ENCODE measurements at places on chromosomes 16 and 17.

- DNase-seq = no peak
These were observed 84.8 kb upstream of the TBC1D3K start for GRCh38 chr17:37839196-37839978.

- DNase-seq = no peak
These were observed 15.5 kb upstream of the BRCA1 start for GRCh38 chr17:43140396-43141332.

DNA sequence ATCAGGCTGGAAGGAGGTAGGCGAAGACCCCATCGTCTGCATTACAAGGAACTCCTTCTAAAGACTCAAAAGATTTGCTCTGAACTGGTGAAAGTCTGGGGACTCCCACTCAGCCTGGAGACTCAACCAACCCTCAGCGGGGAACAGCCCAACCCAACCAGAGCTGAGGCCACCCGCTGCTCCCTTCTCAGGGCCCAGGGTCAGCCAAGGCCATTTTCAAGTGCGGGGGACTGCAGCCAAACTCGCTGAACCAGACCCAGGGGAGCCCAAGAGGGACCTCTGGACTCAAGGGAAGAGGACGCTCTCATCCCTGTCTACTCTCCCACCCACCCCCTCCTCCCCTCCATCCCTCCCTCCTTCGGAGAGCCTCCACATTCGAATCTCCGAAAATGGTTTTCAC, 24.1 kb downstream of the XYLT1 start:
- no peak for DNase-seq

- no peak for DNase-seq
These were observed 11.4 kb upstream of the CCL2 start for GRCh38 chr17:34243364-34244320.

DNA sequence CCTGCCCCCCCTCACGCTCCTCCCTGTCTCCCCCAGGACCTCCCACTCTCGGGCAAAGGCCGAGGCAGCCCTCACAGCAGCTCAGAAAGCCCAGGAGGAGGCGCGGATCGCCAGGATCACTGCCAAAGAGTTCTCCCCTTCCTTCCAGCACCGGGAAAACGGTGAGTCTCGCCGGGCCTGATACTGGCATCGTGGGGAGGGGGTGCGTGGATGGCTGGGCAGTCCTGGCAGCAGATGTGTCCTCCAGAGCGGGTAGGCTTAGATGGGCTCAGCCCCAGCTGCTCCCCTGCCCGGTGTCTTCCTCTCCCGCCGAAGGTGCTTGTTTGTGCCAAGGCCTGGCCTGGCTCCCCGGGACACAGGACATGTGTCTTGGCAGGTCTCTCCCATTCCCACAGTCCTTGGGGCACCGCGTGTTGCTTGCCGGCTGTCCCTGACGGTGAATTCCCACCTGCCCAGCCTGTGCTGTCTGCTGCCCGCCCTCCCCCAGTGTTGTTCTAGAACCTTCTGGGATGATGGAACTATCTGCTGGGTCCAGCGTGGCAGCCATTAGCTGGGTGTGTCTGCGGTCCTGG, 81.6 kb downstream of the KLHDC4 start:
- DNase-seq = no peak

DNA sequence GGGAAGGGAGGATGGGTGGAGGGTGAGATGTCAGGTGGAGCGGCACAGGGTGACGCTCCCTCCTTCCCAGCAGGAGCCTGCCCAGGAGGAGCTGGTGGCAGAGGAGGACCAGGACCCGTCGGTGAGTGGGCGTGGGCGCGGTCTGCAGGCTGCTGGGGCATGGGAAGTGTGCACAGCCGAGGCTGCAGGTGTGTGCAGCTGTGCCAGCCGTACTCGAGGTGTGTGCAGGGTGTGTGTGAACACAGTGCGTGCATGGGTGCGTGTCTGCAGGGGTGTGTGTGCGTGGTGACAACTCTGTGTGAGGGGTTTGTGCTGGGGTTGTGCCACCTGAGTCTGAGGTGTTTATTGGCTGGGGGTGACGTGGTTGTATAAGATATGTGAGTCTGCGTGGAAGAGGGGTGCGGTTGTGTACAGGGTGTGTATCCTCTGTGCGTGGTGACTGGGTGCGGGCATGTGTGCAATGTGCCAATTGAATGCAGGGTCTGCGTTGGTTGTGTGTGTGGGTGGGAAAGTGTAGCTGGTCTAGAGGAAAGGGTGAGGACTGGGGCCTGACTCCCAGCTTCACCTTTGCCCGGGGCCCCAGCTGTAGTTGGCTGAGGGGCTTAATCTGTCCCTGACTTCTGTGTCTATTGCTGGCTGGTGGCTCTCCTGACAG, 670 bp downstream of the TNFSF12 start:
- no peak for DNase-seq

DNA sequence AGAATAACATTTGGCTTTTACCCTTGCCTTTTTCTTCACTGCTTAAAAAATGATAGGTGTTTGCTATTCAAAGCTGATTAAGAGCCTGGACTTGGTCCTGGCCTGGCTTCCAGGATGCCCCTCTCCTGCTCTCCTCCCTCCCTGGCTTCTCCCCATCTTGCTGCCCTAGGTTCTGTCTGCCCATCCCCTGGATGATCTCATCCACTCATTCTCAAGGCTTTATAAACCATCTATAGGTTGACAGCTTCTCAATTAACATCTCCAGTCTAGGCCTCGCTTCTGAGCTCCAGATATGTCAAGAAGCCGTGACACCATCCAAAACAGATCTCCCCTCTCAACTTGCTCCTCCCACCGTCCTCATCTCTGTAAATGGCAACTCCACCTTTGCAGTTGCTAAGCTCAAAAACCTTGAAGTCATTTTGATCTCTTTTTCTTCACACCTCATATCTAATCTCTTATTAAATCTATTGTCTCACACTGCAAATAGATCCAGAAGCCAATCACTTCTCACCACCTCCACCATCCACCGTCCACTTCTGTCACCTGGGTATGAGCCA, 8.7 kb downstream of the ZNF771 start:
- no peak for DNase-seq

GRCh38 chr17:73118951-73119391, 26.5 kb upstream of the SLC39A11 start:
- DNase-seq = no peak

- DNase-seq = no peak
These were observed 18.4 kb downstream of the HS3ST6 start for GRCh38 chr16:1899641-1900451.

- no peak for DNase-seq
These were observed 5.1 kb downstream of the PITPNA start for GRCh38 chr17:1557355-1558095.
